Ovary (tissue), 10 donors: ENCODE measurements at places on chromosomes 4 and X. TPM values are rescaled to one million over a fixed set of nuclear protein-coding genes. Genes with fewer than 3 reads are reported as not detected.

SULT1B1 gene
- total RNA-seq: 0.69 TPM

TASL gene
- total RNA-seq: 0.11 TPM

SRPX2 gene
- 9.5 TPM for total RNA-seq

TRMT44 gene
- 50.8 TPM for total RNA-seq

TLR10 gene
- total RNA-seq: not detected

SLC16A2 gene
- total RNA-seq: 23.1 TPM

P2RY4 gene
- total RNA-seq: 0.57 TPM

GRCh38 chrX:23851544-23851943, 56.2 kb downstream of the APOO start:
- no peaks in the 10 kb centered on the region for H3K36me3 ChIP-seq
- DNase-seq: no peak
- no peaks in the 10 kb centered on the region for H3K27me3 ChIP-seq
- no peak overlapping the region for H3K27ac ChIP-seq
- no peaks in the 10 kb centered on the region for H3K4me1 ChIP-seq
- H3K4me3 ChIP-seq: no peak overlapping the region

DNA sequence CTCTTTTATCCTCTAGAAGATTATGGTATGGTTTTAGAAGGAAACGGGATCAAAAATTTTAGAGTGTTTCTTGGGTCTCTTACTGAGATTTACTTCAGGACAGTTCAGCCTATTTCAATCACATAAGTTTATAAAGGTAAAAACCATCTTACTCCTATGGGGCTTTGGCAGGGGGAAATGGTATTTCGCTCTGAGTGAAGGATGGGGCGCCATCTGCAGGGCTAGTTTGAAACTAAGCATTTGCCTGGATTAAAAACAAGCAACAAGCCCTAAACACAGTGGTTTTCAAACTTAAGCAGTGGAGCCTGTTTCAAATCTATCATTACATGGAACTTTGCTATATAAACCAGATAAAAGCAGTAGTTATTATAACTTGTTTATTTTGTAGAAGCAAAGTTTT, 361.5 kb upstream of the FMR1 start:
- no peaks in the 10 kb centered on the region for H3K4me1 ChIP-seq
- H3K4me3 ChIP-seq: no peak overlapping the region
- no peaks in the 10 kb centered on the region for H3K27me3 ChIP-seq
- H3K36me3 ChIP-seq: no peaks in the 10 kb centered on the region

- H3K27me3 ChIP-seq: no peaks in the 10 kb centered on the region
- H3K27ac ChIP-seq: no peak overlapping the region
- no peaks in the 10 kb centered on the region for H3K36me3 ChIP-seq
- H3K4me3 ChIP-seq: no peak overlapping the region
- H3K4me1 ChIP-seq: no peaks in the 10 kb centered on the region
- no peak for DNase-seq
These were observed 96.7 kb downstream of the ITM2A start for GRCh38 chrX:79270401-79270800.

DNA sequence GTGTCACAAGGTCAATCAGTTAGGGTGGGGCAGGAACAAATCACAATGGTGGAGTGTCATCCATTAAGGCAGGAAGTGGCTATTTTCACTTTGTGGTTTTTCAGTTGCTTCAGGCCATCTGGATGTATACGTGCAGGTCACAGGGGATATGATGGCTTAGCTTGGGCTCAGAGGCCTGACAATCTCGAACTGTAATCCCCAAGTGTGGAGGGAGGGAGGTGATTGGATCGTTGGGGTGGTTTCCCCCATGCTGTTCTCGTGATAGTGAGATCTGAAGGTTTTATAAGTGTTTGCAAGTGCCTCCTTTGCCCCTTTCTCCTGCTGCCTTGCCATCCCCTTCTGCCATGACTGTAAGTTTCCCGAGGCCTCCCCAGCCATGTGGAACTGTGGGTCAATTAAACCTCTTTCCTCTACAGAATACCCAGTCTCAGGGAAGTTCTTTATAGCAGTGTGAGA, 36.7 kb upstream of the STS start:
- no peaks in the 10 kb centered on the region for H3K27me3 ChIP-seq
- no peaks in the 10 kb centered on the region for H3K36me3 ChIP-seq
- no peak overlapping the region for H3K27ac ChIP-seq
- DNase-seq: no peak

DNA sequence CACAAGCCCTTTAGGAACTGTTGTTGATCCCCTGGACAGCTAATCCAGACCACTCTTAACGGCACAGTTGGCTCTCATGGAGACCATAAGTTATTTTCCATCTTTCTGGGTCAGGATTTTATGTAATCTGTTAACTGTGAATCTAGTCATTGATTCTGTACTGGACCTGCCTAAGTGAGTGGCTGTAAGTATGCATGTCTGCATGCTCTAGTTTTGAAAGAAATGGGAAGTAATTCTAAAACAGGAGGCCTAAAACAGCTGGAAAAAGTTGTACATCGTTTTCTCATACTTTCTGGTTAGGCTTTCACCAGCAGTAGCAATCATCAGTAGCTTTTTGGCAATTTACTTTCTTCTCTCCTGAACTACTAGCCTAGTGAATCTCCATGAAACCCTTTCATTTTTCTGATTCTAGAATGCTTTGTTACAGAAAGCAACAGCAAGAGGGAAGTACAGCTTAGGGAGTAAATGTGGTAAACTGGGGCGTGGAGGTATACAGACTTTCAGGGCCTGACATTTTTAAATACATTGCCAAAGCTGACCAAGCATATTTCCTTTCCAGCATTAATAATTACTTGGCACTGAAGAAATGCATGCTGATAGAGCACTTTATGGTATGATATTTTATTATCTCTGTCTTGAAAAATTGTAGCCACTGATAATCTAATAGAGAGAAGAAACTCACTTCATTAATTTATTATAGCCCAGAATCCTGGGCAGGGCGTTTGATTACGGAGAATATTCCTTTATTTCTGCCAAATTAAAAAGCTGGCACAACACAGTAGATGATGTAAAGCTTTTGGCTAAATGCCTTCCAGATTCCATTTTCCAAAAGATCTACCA, 202.7 kb downstream of the BANK1 start:
- H3K4me1 ChIP-seq: peaks cover 2% of the 10 kb centered on the region
- no peak overlapping the region for H3K27ac ChIP-seq
- no peak overlapping the region for H3K4me3 ChIP-seq
- no peaks in the 10 kb centered on the region for H3K27me3 ChIP-seq
- no peak for DNase-seq

DNA sequence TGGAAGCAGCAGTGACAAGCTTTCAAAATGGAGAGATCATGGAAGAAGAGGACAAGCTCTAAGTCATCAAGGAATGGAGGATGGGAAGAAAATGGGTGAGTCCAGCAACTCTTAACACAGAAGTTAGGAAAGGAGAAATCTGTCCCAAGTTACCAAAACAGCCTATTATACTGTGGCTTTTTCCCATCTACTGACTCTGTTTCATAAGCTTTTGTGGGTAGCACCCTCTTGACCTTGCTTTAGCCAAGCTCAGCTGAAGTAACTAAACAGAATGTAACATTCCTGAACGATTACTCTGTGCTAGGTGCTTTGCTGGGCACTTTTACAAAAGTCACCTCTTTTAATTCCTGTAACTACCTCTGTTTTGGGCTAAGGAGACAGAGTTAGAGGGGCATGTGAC, 54.9 kb downstream of the MAP7D2 start:
- H3K4me1 ChIP-seq: no peaks in the 10 kb centered on the region
- no peaks in the 10 kb centered on the region for H3K36me3 ChIP-seq
- no peaks in the 10 kb centered on the region for H3K27me3 ChIP-seq

DNA sequence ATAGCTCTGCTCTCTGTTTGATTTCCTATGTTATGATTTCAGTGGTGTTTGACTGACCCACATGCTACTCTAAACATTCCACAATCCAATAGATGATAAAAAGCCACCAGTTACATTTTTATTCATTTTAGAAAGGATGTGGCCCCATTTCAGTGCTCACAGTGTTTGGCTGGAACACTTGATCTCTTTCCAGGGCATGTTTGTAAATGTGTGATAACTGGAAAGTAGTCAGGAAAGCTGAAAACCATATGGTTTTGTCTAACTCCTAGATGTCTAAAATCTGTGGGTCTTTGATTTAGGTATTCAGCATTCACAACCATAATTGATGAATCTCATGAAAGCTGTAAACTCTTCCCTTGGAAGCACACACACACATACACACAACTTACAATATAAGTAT, 904.9 kb upstream of the AGA start:
- no peaks in the 10 kb centered on the region for H3K36me3 ChIP-seq
- no peak for DNase-seq
- H3K27ac ChIP-seq: no peak overlapping the region
- no peaks in the 10 kb centered on the region for H3K4me1 ChIP-seq
- H3K27me3 ChIP-seq: no peaks in the 10 kb centered on the region

- no peaks in the 10 kb centered on the region for H3K27me3 ChIP-seq
- H3K36me3 ChIP-seq: no peaks in the 10 kb centered on the region
- peak within 1 kb of the TSS; percentile 77 for H3K27ac ChIP-seq
- DNase-seq: peak; percentile 83
- peak within 1 kb of the TSS; percentile 98 for H3K4me3 ChIP-seq
These were observed at the start of gene MOB1B for GRCh38 chr4:70901984-70902576. TSS of gene MOB1B (plus strand) at chr4:70902369. CDS start at chr4:70902537, 168 bp downstream.

DNA sequence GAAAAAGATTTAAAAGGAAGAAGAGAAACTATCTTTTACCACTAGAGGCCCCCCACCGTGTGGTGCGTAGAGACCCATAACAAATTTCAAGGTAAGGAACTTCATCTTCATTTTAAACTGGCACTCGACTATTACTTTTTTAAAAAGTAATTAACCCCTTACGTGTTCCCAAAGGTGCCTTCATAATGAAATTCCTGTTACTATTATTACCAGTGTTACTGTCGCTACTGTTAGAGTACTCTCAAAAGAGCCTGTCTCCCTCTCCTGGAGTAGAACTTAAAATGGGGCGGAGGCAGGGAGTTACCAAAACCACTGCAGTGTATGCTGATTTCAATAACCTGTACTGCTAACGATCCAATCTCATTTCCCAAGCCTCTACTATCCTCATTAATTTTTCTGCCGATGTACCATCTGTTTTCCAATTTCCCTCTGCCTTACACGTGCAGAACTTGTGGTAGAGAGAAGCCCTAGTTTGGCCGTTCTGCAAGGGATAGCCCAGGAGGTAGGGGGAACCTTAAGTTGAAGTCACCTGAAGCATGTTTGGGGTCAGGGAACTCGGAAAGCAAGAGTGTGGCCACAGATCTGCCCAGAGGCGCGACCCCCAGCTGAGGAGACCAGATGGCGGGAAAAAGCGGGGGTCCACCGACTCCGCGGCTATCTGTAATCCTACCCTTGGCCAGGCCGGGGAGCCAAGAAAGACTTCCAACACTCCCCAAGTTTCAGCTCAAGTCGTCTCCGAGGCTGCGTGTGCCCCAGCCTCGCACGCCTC, 720 bp upstream of the STK26 start:
- no peaks in the 10 kb centered on the region for H3K27me3 ChIP-seq
- no peak overlapping the region for H3K27ac ChIP-seq
- H3K4me1 ChIP-seq: peaks cover 3% of the 10 kb centered on the region

DNA sequence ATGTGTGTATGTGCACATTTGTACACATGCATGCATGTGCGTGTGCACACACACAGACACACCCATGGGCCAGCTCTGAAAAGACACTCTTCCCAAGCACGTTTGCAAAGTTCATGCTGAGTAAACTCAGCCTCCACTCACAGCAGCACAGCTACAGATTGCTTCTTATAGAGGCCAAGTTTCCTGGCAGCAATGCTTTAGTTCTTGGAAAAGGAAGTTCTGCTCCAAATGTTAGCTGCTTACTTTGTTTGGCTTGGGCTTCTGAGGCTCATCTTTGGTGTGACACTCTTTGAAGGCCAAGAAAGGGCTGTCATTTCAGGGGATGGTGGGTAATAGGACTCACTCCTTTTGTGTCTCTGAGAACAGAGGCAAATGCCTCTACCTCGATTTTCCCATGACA, 6.6 kb downstream of the PLP1 start:
- H3K4me3 ChIP-seq: no peak overlapping the region
- H3K27ac ChIP-seq: no peak overlapping the region
- H3K4me1 ChIP-seq: peaks cover 2% of the 10 kb centered on the region
- no peaks in the 10 kb centered on the region for H3K27me3 ChIP-seq

GRCh38 chr4:137631605-137632004, 99.3 kb upstream of the PCDH18 start:
- H3K4me1 ChIP-seq: no peaks in the 10 kb centered on the region
- DNase-seq: no peak
- H3K27me3 ChIP-seq: no peaks in the 10 kb centered on the region
- H3K27ac ChIP-seq: no peak overlapping the region

- H3K27me3 ChIP-seq: no peaks in the 10 kb centered on the region
- H3K4me1 ChIP-seq: no peaks in the 10 kb centered on the region
- H3K4me3 ChIP-seq: no peak overlapping the region
These were observed 496.5 kb upstream of the LCORL start for GRCh38 chr4:18518098-18518497.

GRCh38 chrX:38055170-38055847, 49.0 kb downstream of the SYTL5 start:
- no peaks in the 10 kb centered on the region for H3K27me3 ChIP-seq
- DNase-seq: no peak
- no peak overlapping the region for H3K27ac ChIP-seq
- H3K4me3 ChIP-seq: no peak overlapping the region
- H3K36me3 ChIP-seq: no peaks in the 10 kb centered on the region
- H3K4me1 ChIP-seq: no peaks in the 10 kb centered on the region

- H3K27ac ChIP-seq: no peak overlapping the region
- H3K27me3 ChIP-seq: no peaks in the 10 kb centered on the region
- H3K4me3 ChIP-seq: no peak overlapping the region
- DNase-seq: no peak
- no peaks in the 10 kb centered on the region for H3K36me3 ChIP-seq
- H3K4me1 ChIP-seq: no peaks in the 10 kb centered on the region
These were observed 139.5 kb downstream of the ANKRD50 start for GRCh38 chr4:124573056-124573455.

GRCh38 chr4:126850286-126850685, 782.5 kb upstream of the INTU start:
- no peaks in the 10 kb centered on the region for H3K27me3 ChIP-seq
- H3K4me3 ChIP-seq: no peak overlapping the region
- no peak for DNase-seq
- H3K27ac ChIP-seq: no peak overlapping the region

GRCh38 chr4:143336781-143337599, at the start of gene GAB1:
TSS of gene GAB1 (plus strand) at chr4:143336876. CDS start at chr4:143337189, 313 bp downstream.
- peak within 1 kb of the TSS; percentile 98 for H3K27ac ChIP-seq
- no peaks in the 10 kb centered on the region for H3K27me3 ChIP-seq
- H3K4me3 ChIP-seq: peak within 1 kb of the TSS; percentile 86
- no peaks in the 10 kb centered on the region for H3K36me3 ChIP-seq

DNA sequence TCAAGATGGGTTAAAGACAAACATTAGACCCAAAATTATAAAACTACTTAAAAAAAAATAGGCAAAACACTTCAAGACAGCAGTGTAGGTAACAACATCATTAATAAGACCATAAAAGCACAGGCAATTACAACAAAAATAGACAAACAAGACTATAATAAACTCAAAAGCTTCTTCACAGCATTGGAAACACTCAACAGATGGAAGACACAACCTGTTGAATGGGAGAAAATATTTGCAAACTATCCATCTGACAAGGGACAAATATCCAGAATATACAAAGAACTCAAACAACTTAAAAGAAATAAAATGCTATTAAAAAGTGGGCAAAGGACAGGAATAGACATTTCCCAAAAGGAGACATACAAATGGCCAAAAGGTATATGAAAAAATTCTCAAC, 170.7 kb downstream of the HHIP start:
- no peak overlapping the region for H3K27ac ChIP-seq
- H3K36me3 ChIP-seq: no peaks in the 10 kb centered on the region
- no peak overlapping the region for H3K4me3 ChIP-seq

- H3K4me1 ChIP-seq: no peaks in the 10 kb centered on the region
- H3K36me3 ChIP-seq: no peaks in the 10 kb centered on the region
- H3K4me3 ChIP-seq: no peak overlapping the region
These were observed 1401.6 kb downstream of the ADGRL3 start for GRCh38 chr4:62601737-62602136.

- DNase-seq: no peak
- no peaks in the 10 kb centered on the region for H3K36me3 ChIP-seq
- H3K4me3 ChIP-seq: no peak overlapping the region
These were observed 52.2 kb downstream of the ANK2 start for GRCh38 chr4:113101669-113102068.
